ENCODE measurements at places on chromosomes 2 and 18.

- DNase-seq: peak; percentile 62
Measured at GRCh38 chr2:232891621-232892071, 21.6 kb downstream of the SNORC start.

- DNase-seq: no peak
Measured at GRCh38 chr18:77098029-77098428, 34.6 kb downstream of the MBP start.

DNA sequence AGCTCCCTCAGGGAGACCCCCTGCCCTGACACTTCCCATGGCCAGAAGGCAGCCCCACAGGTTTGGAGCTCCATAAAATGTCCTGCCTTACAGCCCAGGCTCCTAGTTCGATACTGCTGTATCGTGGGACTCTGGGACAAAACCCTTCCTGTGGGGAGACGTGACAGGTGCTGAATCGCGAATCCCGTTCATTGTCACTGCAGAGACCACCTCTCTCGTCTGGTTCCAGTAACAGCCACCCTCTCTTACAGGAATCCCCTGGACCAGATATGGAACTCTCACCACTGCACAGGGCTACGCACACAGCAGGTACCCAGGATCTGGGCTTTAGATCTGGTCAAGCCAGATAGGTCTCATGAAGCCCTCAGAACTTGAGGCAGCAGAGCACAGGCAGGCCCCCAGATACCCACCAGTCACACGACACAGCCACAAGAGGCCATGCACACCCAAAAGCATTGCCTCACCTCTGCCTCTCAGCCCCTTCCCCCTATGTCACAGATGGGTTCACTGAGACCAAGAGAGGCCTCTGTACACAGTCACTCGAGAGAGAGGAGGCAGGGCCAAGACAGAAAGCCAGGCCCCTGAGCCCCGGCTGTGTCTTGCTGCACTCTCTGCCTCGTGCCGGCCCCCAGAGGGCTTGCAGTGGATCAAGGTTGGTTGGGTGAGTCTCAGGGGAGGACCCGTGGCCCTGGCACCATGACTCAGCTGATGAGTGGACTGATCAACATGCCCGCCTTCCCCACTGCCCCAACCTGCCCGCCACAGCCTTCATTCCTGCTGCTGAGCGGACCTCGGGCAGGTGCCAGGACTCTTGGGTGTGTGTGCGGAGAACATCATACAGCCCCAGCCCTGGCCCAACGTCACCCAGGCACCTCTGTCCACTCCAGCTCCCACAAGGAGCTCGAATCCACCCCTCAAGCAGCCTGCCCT lies 7.6 kb downstream of the SDC1 start:
- peak; percentile 63 for DNase-seq

DNA sequence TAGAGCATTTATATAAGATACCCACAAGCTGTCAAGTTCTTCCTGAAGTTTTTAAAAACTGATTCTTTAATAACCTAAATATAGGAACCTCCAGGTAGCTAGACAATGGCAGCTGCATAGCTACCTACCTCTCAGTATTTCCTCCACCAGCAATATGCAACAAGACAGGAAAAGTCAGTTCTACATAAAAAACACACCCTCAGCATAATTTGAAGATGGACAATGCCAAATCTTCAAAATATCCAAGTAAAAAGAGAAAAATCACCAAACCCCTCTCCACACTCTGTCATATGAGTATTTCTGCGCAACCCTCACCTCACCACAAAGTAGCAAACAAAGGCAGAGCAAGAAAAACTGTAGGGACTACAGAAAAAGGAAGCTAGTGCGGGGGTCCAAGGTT lies 51.4 kb downstream of the GTF3C3 start:
- DNase-seq: no peak

DNA sequence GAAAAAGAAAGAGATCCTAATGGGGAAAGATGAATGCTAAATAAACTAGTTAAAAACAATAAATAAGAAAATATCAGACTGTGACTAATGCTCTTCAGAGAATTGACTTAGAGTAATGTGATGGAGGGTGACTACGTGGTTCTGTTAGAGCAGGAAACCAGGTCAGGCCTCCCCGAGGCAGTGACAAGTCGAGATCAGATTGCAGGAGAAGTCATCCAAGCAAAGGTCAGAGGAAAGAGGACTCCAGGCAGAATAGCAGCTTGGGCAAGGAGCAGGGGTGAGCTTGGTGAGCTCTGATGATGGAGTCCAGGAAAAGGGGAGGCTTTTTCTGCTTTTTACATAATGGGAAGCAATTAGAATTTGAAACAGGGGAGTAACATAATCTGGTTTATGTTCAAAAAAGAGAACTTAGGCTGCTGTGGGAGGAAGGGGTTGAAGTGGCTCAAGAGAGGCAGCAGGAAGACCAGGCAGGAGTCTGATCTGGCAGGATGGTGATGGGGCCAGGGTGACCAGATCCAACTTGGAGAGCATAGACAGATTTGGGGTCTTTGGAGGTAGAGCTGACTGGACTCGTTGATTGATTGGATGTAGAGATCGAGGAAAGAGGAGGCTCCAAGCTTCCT lies 27.3 kb upstream of the ITGB6 start:
- DNase-seq: no peak

DNA sequence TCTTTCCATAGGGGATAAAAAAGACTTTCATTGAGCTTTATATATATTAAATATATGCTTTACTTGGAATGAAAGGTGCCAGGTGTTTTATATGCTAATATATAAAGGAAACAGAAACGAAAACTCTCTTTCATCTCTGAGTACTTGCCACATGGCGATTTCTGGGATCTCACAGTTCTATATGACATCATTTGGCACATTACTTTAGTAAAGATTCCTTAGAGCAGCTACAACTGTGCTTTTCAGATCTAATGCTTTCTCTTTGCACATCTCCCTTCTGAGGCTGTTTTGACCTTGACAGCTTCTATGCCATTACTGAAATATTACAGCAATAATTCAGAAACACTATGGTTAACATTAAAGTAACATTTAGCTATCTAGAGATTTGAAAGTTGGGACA lies 1082.9 kb upstream of the CDH2 start:
- DNase-seq: no peak

DNA sequence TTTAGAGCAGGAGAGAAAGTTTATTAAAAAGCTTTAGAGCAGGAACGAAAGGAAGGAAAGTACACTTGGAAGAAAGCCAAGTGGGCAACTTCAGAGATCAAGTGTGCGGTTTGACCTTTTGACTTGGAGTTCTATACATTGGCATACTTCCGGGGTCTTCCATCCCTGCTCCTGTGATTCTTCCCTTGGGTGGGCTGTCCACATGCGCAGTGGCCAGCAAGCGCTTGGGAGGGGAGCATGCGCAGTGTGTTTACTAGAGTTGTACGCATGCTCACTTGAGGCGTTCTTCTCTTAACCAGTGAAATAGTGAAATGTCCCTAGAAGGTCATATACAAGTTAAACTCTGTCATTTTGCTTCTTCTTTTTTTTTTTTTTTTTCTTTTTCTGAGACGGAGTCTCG lies 56.9 kb upstream of the ZNF532 start:
- no peak for DNase-seq

All from astrocyte of the hippocampus (primary cell).